ENCODE measurements at places on chromosomes 5 and 9. TPM values are rescaled to one million over a fixed set of nuclear protein-coding genes. Genes with fewer than 3 reads are reported as not detected.

- H3K27me3 ChIP-seq, result no peaks in the 10 kb centered on the region
- H3K4me3 ChIP-seq, result no peak overlapping the region
- no peaks in the 10 kb centered on the region for H3K36me3 ChIP-seq
- H3K27ac ChIP-seq, result no peak overlapping the region
These were observed 66.9 kb upstream of the SV2C start for GRCh38 chr5:76016258-76016657.

- no peak overlapping the region for H3K27ac ChIP-seq
- no peaks in the 10 kb centered on the region for H3K27me3 ChIP-seq
- H3K36me3 ChIP-seq, result peaks cover 10% of the 10 kb centered on the region
- DNase-seq, result no peak
These were observed 35.6 kb upstream of the NIM1K start for GRCh38 chr5:43156388-43156787.

The PRDM9 gene
- not detected for total RNA-seq

The GDF9 gene
- 0.67 TPM for total RNA-seq

The SHC3 gene
- not detected for total RNA-seq

DNA sequence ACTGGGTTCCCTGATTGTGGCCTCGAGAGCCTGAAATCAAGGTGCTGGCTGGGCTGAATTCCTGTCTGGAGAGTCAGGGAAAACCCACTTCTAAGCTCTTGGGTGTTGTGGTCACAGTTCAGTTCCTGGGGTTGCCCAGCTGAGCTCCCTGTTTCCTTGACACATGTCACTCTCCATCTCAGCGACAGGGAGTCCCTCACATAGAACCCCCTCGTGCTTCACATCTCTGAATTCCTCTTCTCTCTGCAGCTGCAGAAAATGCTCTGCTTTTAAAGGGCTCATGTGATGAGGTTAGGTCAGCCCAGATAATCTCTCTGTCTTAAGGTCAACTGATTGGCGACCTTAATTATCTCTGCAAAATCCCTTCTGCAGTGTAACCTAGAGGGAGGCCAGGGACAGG is 53.5 kb upstream of the NFIL3 start:
- peaks cover 6% of the 10 kb centered on the region for H3K27me3 ChIP-seq
- H3K27ac ChIP-seq, result no peak overlapping the region
- no peaks in the 10 kb centered on the region for H3K36me3 ChIP-seq
- no peak overlapping the region for H3K4me3 ChIP-seq
- DNase-seq, result no peak
- no peaks in the 10 kb centered on the region for H3K4me1 ChIP-seq

The LCP2 gene
- total RNA-seq, result 13.6 TPM

The ARL14EPL gene
- total RNA-seq, result not detected

DNA sequence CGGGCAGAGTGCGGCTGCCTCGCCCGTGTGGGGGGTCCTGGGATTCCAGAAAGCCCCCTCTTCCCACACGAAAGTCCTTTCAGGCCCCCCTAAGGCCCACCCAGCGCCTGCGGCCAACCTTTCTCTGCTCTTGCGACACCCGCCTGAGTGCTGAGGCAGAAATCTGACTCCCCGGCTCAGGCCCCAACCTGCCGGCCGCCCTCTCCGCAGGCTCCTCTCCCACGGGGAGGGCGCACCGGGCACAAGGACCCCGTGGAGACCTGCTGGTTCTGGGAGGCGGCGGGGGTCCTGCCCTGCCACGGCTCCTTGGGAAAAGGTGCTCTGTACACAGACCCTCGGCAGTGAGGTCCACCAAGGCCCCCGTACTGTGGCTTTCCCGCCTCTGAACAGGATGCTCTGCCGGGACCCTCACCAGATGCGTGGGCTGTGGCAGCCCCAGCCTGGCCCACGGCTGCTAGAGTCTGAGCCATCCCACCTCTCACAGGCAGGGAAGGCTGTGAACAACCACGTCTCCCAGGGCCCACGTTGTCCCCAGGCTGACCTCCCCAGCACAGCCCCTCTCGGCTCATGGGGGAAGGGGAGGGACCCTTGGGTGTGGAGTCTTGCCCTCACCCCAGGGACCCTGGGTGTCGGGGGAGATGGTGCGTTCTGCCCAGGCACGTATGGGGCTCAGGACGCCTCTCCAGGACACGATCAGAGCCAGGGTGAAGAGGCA is 41.5 kb upstream of the EGFL7 start:
- H3K4me1 ChIP-seq, result peaks cover 46% of the 10 kb centered on the region
- no peak overlapping the region for H3K27ac ChIP-seq
- no peak overlapping the region for H3K4me3 ChIP-seq
- DNase-seq, result no peak

The GRM6 gene
- not detected for total RNA-seq

The ARHGEF28 gene
- not detected for total RNA-seq

- no peak overlapping the region for H3K4me3 ChIP-seq
- DNase-seq, result no peak
- H3K27ac ChIP-seq, result no peak overlapping the region
- no peaks in the 10 kb centered on the region for H3K36me3 ChIP-seq
- H3K4me1 ChIP-seq, result no peaks in the 10 kb centered on the region
- H3K27me3 ChIP-seq, result peaks cover 26% of the 10 kb centered on the region
These were observed 892 bp upstream of the TNC start for GRCh38 chr9:115118879-115119218.

The PCDHGA3 gene
- total RNA-seq, result 0.32 TPM
